Stimulated activated CD4-positive, alpha-beta T cell treated with anti-CD3 and anti-CD28 coated beads, Interleukin-1b, Interleukin-23, amount 100 ng/mL, for 4 hours (primary cell): ENCODE measurements at places on chromosomes 12 and 14.

- no peak for DNase-seq
Observed at GRCh38 chr12:109637996-109638395, 64.4 kb downstream of the MVK start.

GRCh38 chr14:105084741-105085571, 19.7 kb upstream of the GPR132 start:
- DNase-seq: no peak

DNA sequence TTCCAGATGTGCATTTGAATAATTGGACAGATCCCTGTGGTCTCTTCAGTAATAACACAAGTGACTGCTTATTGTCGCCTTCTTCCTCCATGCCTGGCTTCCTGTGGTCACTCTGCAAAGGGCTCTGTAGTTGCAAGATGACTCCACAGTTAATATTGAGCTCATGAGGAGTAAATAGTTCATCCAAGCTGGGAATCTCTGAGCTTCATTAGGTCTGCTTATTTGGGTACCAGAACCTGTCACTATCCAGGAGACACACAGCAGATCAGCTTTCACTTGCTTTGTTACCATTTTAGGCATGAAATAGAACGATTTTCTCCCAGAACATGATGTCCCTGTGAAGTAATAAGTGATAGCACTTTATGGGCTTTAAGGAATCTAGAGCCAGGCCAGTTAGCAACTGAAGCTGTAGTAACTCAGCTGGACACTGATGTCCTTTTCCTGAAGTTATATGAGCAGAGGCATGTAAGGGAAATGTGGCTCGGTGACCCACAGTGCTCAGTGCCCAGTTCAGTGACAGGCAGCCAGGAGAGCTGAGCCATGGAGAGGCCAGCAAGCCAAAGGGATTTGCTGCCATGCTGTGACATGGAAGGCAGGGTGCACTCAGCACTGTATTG, 50.1 kb downstream of the CRADD start:
- no peak for DNase-seq

DNA sequence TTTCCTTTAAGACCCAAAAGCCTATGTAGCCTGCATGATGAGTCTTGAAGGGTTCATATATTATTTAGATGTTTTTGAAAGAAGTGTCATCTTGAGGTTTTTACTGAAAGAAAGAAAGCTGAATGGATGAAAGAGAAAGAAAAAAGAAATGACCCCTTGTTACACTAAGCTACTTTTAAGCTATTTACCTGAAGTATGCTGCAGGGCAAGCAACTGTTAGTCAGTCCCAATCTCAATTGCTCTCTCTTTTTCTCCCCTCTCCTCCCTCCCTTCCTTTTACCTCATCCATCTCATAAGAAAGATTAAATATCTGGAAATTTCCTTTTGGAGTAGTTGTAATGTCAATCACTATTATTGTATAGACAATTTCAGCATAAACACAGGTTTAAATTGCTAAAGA, 512.4 kb downstream of the TMTC2 start:
- no peak for DNase-seq

DNA sequence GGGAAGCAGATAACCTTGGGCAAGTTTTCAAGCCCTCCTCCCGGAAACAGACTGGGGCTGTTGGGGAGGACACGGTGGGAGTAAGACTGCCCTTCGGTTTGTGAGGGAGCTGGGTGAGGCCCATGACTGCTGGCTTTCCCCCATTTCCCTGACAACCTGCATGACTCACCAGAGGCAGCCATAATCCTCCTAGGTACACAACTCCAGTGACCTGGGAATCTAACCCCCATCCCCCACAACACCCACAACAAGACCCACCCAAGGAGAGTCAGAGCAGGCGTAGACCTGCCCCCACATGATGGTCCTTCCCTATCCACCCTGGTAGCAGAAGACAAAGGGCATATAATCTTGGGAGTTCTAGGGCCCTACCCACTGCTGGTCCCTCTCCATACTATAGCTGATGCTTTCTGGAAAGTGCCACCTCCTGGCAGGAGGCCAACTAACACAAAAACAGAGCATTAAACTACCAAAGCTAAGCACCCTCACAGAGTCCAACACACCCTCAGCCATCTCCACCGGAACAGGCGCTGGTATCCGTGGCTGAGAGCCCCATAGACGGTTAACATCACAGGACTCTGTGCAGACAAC, 14.8 kb downstream of the DDX24 start:
- no peak for DNase-seq

DNA sequence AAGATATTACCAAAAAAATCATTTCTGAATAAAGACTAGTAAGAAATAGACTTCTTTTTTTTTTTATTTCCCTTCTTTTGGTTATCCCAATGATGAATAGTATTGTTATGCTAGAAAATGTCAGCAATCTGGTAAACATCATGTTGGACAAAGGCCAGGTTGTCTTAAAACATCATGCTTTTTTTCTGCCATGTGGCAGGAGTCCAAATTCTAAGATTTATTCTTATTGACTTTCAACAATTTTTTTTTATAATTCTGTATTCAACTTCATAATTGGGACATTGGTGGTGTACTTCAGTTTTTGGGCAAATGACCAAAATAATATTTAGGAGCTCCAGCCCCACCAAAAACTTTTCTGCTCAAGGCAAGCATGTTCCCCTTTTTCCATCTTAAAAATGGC, 10.5 kb downstream of the DCN start:
- no peak for DNase-seq

GRCh38 chr12:116130431-116130830, 147.1 kb downstream of the MED13L start:
- DNase-seq: no peak

DNA sequence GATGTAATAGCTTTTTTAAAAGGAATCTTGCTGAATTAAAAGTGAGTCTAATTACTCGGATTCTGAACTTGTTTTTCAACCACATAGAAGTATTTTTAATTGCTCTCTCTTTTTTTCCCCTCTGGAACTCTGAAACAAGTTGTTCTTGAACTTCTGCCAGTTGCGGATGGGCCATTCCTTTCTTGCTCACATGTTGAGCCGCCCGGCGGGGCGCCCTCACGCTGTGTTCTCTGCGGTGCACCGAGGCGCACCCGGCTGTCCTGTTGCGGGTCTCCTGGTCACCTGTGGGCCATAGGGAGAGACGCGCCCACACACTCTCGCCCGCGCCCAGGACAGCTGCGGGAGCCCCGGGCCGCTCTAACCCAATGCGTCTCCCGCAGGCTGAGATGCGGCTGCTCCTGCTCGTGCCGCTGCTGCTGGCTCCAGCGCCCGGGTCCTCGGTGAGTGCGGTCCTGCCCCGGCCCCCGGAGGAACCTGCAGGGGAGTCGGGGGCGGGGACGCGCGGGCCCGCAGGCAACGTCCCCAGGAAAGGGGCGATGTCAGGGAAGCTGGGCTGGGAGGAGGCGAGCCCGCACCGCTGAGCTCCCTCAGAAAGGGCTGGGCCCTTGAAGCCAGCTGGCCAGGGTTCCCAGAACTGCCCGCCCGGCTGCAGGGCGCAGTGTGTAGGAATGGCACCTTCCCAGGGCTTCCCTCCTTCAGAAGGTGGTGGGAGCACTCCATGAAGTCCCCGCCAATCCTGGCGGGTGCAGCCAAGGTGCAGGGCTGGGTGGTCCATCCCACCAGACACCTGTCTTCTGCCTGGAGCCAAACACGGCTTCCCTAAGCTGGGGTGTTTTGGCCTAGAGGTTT, 2.3 kb downstream of the PAPLN start:
- no peak for DNase-seq

DNA sequence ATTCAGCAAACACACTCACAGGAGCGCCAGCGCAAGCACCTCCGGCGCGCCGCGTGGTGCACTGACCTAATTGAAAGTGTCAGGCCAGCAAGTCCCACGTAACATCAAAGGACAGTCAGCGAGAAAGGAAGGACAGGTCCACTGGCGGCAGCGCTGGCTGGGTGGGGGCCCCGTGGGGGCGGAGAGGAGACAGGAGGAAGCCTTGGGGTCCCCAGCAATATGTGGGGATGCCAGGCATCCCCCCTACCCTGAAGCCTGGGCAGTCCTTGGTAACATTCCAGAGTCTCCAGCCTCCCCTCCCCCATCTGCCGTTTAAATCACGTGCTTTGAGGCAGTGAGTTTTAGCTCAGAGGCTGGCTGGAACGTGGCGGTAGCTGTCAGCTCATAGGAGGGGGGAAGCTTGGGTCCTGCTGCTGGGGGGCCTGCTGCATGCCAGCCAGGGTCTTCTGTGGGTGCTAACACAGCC, 159.2 kb downstream of the CALM1 start:
- no peak for DNase-seq
